ENCODE measurements at places on chromosomes 5 and 9.
A peak's percentile ranks its signal among the peaks of the same experiment; 100 is the strongest.

DNA sequence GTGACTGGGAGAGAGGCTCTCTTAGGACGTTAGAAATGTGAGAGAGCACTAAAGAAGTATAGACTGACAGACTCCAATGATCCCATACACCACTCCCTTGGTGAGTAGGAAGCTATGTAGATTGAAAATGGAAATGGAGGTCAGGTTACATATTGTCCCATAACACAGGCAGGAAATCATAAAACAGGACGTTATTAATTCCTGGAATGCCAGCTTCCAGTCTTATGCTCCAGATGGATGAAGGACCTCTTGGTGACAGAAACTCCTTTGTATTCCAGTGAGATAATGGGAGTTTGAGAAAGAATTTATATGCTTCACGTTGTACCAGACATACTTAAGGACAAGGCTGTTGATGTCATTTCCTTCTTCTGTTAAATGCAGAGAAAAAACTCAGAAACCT lies 338.2 kb upstream of the ITGA1 start:
- DNase-seq = no peak

DNA sequence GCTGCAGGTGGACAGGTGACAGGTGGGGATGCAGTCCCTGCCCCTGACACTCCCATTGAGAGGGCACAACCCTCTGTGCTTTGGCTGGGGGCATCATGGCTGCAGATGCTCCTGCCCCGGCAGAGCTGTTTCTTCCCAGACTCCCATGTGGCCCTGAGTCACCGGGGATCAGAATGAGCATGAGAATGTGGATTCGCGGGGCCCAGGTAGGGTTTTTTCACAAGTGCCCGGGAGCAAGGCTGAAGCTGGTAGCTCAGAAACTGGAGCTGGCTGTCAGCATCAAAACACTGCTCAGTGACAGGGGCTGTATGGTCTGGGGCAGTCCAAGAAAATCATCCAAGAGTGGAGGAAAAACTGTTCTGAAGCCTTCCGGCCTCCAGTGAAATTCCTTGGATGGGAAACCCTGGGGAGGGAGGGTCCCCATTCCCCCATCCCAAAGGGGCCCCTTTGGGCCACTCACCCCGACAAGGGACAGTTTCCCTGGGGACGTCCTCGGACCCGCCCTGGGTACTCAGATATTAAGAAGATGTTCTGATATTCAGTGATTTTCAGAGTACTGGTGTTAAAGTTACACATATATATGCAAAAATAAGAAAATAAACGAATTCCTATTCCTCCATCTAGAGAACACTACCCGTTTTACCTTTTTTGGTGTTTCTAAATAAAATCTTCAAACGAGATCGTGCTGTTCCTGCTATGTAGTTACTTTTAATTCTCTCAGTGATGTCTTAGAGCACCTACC lies 120.1 kb upstream of the LPCAT1 start:
- DNase-seq = no peak

DNA sequence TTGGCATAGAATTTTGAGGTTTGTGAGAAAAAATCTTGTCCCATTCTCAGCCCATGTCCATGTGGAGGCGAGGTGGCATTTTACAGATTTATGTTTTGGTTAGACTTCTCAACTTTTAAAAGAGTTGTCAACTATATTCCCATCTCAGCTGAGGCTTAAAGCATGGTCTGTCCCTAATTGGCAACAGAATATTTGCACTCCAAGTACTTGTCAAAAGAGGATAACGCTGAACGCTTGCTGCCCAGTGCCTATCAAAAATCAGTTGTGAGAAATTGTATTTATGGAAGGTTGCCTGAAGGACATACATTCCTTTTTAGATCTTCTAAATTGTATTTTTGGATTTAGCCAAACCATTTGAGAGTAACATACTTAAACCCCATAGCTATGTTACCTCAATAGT lies 202.0 kb downstream of the SLF1 start:
- no peak for DNase-seq

DNA sequence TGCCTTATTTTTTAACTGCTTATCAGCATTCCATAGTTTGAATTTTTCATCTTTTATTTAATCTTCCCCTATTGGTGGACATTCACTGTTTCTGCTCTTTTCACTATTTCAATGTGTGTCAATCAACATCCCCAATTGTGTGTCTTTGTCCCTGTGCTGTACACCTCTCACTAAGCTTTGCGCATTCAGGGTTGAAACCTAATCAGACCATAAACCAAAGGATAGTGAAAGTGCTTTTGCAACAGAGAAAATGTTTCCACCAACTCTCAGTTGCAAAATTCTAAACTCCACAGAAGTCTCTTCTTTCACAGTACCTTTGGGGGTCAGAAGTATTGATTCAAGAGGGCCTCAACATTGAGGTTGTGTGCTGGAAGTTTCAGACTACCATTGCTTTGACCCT lies 127.1 kb upstream of the SAP30L start:
- no peak for DNase-seq

GRCh38 chr5:137220523-137220927 lies 278.6 kb downstream of the SPOCK1 start:
- DNase-seq = peak; percentile 68

DNA sequence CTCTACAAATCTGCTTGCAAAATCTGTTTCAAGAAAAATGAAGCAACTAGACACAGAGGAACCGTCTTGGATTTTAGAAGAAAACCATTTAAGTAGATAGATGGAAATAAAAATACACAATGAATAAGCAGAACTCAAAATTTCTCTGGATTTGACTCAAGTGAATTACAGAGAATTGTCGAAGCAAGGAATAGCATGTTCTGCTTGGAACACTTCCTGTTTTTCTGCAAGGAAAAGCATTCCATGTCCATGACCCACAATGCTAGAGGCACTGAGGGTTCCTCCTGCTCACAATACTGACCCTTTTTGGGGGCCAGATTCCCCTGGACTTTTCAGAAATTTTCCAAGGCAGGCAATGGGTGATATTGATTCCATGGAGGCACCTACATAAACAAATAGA lies 29.8 kb downstream of the PRUNE2 start:
- peak; percentile 71 for DNase-seq

- DNase-seq = no peak
Observed at GRCh38 chr9:11103525-11103924, 490.7 kb upstream of the PTPRD start.

DNA sequence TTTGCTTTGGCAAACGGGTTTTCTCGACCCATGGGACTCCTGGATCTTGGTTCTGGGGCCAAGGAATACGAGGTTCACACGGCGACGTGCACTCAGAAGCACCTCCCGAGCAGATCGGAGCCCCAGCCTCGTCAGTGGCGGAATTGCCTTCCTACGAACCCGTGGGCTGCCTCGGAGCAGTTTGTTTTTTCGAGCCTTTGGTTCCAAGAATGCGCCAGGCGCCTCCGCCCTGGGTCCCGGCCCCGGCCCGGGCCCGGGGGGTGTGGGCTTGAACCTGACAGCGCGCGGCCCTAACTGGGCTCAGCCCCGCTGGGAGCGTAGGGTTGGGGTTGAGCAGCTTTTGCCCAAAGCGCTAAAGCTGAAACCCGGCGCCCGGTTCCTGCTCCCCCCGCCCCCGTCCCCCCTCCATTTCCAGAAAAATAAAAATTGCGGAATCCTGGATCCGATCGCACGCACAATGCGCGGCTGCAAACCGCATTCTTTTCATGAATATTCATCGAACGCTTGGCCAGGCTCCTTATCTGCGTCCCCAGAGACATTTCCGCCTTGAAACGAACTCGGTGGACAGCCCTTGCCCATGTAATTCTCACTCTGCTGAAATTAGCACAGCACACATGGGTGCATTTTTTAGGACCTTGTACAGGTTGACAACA lies 1.0 kb downstream of the BASP1 start:
- peak; percentile 77 for DNase-seq
